ENCODE measurements at places on chromosomes 5 and 9. TPM values are rescaled to one million over a fixed set of nuclear protein-coding genes. Genes with fewer than 3 reads are reported as not detected.

Gene CFAP157
- 0.11 TPM for total RNA-seq

Gene SH3TC2
- total RNA-seq: not detected

Gene HTR1A
- total RNA-seq: not detected

GRCh38 chr5:125461641-125462072 lies 715.2 kb upstream of the ZNF608 start:
- DNase-seq: no peak

DNA sequence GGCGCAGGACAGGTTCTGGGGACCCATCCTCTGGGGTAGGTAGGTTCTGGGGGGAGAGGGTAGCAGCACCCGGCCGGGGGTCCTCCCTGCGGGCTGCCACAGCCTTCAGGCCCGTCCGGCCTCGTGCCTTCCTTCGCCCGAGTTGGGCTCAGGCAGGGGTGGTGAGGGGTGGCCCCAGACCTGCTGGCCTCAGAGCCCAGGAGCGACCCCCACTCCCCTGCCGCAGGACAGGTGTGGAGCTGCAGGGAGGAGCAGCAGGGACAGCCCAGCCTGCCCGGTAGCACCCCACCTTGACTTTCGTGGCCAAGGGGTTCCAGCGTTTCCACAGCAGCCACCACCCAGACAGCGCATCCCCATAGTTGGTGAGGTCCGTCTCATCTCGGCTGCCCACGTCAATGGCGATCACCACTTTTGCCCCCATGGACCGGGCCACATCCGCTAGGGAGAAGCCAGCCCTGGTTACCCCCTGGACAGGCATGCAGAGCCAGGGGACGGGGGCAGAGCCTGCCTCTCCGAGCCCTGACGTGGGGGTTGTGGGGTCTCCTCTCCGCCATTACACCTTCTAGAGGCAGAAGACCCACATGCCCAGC lies 3.4 kb upstream of the NSMF start:
- DNase-seq: no peak

GRCh38 chr9:109317311-109317978 lies 3.4 kb downstream of the EPB41L4B start:
- DNase-seq: no peak

GRCh38 chr9:78989031-78989658 lies 582.6 kb upstream of the TLE4 start:
- no peak for DNase-seq

- no peak for DNase-seq
Measured at GRCh38 chr5:95928724-95929253, 32.9 kb downstream of the ELL2 start.

DNA sequence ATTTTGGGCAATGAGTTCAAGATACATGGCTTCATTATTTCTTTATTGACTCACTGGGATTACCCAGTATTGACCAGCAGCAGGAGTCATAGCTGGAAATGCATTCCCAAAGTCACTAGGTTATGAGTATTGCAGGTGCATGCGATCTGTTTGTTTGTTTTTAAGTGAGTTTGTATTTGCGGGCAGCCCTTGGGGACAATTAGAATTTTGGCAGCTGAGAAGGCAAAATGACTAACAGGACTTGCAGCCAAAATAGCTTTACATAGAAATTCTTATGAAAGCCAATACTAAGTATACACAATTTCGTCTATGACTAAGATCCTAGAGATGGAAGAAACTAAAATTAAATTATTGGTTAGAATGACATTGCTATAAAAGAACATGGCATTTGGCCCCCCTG lies 18.1 kb upstream of the RGMB start:
- DNase-seq: no peak

GRCh38 chr9:99999797-100000196 lies 93.3 kb downstream of the STX17 start:
- no peak for DNase-seq

- DNase-seq: no peak
Measured at GRCh38 chr5:176816791-176817347, 6.5 kb downstream of the UNC5A start.

All from CD4-positive, alpha-beta T cell (primary cell).